ENCODE measurements at places on chromosomes 1 and 21. TPM values are rescaled to one million over a fixed set of nuclear protein-coding genes. Genes with fewer than 3 reads are reported as not detected.

The PKP1 gene
- not detected for total RNA-seq

The TTC4 gene
- total RNA-seq: 19.3 TPM

The SH2D5 gene
- total RNA-seq: 0.81 TPM

The KRTAP13-2 gene
- total RNA-seq: not detected

The SLC1A7 gene
- total RNA-seq: not detected

The GJA9 gene
- total RNA-seq: not detected

The UMODL1 gene
- not detected for total RNA-seq

The S100A14 gene
- total RNA-seq: not detected

The LCE1B gene
- not detected for total RNA-seq

The AMY2A gene
- total RNA-seq: not detected

The KRTAP19-3 gene
- not detected for total RNA-seq

The ZBTB18 gene
- 36.4 TPM for total RNA-seq

The PCSK9 gene
- total RNA-seq: under 0.01 TPM

The LINGO4 gene
- total RNA-seq: not detected

The COL6A1 gene
- 55.0 TPM for total RNA-seq

The HIVEP3 gene
- total RNA-seq: 1.5 TPM

The LORICRIN gene
- not detected for total RNA-seq

The SIM2 gene
- total RNA-seq: under 0.01 TPM

The FCRL1 gene
- total RNA-seq: not detected

The TSPEAR gene
- total RNA-seq: not detected

The GJB3 gene
- total RNA-seq: not detected

The MPZ gene
- total RNA-seq: 0.54 TPM

The NKAIN1 gene
- total RNA-seq: under 0.01 TPM

Data from endothelial cell of coronary artery (primary cell).